ENCODE measurements at places on chromosomes 3 and 15.

- no peak for DNase-seq
Measured at GRCh38 chr3:171122861-171123260, 96.3 kb upstream of the SLC2A2 start.

GRCh38 chr3:33839283-33839682, 40.9 kb downstream of the PDCD6IP start:
- no peak for DNase-seq

- no peak for DNase-seq
Measured at GRCh38 chr3:141065258-141065657, 14.1 kb downstream of the SPSB4 start.

GRCh38 chr3:123658852-123659206, 74.0 kb upstream of the HACD2 start:
- DNase-seq = no peak

DNA sequence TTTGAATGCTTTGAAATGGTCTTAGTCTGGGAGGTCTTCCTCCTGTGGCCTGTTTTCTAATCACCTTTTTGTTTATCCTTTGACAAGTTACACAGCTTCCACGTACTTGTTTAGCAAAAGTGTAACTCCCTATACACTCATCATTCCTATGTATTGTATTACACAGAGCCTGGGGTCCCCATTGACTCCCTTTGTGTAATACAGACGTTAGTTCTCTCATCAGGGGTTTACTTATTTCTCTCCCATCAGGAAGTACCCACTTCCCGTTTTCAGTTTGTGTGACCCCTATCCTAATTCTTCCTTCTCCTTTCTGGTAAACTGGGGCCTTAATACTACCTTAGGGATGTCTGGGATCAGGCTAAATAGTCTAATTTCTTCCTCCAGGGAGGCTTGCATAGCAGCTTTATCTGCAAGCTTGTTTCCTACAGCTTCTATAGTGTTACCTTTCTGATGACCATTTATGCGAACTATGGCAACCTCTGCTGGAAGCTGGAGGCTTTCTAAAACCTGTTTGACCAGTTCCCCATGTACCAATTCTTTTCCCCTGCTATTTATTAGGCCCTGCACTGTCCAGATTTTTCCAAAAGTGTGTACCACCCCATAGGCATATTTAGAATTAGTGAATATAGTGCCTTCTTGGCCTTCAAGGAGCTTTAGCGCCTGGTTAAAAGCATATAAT, 22.4 kb downstream of the ARL8B start:
- no peak for DNase-seq

- no peak for DNase-seq
Measured at GRCh38 chr15:31464216-31465082, 137.8 kb downstream of the KLF13 start.

GRCh38 chr3:63900459-63900858, 11.7 kb downstream of the SCAANT1 start:
- no peak for DNase-seq

GRCh38 chr3:160851629-160852210, 95.7 kb downstream of the PPM1L start:
- DNase-seq = no peak

DNA sequence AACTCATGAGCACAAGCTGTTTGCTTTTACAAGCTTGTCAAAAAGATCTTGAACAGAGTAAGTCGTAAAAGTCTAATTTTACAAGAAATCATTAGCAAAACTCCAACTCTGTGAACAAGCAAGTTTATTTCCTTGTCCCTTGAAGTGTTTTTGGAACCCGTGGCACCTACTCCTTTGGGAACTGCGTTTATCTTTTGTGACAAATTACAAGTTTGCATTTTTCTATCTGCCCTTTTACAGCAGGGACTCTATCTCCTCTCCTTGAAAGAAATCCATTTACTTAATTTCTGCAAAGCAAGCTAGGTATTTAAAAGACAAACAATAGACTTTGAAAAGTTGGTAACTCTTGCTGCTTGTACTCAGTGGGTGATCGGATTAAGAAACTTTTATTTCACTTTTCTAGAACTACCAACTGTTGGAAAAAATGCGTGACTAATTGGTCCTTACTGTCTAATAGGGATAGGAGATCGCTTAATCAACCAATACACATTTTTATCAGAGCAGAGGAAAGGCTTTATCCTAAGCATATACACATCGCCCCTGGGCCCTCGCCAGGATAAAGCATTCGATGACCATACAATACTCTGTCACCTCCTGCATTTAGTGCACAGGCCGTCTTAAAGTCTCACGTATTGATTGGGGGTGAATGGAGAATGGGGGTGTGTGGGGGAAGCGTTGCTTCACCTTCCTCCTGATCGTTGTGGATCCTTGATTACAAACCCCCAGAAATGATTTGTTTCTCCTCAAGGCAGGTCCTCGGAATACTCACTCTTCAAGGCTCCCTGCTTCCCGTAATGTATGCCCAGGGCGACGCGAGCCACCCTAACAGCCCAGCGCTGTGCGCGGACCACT, 1.7 kb downstream of the PRTG start:
- DNase-seq = no peak

DNA sequence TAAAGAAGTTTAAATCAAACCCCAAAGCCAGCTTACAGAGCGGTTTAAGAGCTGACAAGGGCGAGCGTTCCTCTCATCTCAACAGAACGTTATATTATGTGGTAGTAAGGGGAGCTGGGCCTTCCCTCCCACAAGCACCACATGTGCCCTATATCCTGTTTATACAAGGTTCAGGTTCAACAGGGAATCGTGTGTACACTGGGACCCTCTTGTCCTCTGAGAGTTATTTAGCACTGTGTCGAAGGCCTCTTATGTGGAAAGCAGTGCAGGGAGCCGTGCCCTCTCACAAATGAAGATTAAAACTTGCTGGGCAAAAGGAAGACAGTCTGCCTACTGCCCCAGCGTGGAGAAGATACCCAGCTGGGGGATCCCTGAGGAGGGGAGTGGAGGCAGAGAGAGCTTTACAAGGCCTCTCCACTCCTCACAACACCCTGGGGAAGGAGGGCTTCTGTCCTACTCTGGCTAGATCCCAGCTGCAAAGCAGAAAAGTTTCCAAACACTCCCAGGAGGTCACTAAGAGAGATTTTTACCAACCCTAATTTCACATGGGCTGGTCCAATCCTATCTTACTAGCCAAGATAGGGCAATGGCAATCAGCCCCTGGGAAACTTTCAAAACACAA, 2.9 kb downstream of the TLE3 start:
- no peak for DNase-seq

GRCh38 chr15:31330111-31330785, 3.6 kb downstream of the KLF13 start:
- DNase-seq = no peak

Measured in GM04503 (cell line).